Heart left ventricle (tissue), 16 donors: ENCODE measurements at places on chromosomes 7 and 10.

- DNase-seq, result peak; percentile 27
These were observed 740 bp downstream of the ANXA7 start for GRCh38 chr10:73413108-73413527.

DNA sequence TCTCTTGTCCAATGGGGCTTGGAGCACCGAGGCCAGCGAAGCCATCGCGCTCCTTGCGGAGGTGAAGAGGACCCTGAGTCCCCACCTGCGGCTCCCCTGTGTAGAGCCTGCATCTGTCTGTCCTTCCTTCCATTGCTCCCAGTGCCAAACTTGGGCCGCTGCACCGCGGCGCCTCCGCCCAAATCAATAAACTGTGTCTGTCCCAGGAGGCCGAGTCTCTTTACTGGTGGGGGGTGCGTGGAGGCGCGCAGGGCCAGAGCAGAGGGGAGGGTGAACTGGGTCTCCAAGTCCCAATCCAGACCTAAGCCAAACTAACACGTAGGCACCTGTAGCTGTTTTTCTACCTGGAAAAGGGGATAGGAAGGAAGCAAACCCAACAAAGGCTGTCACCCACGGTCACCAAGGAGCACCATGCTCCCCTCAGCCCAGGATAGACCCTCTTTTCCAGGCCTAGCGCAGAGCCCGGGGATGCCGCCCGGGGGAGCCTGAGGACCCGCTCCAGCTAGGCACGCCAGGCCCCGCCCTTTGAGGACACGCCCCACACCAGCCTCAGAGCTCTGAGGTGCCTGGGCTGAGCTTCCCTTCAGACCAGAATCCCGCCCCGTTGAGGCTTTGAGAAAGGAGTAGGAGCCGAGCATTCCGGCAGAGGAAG lies 1.2 kb upstream of the CHAT start:
- no peak for DNase-seq

DNA sequence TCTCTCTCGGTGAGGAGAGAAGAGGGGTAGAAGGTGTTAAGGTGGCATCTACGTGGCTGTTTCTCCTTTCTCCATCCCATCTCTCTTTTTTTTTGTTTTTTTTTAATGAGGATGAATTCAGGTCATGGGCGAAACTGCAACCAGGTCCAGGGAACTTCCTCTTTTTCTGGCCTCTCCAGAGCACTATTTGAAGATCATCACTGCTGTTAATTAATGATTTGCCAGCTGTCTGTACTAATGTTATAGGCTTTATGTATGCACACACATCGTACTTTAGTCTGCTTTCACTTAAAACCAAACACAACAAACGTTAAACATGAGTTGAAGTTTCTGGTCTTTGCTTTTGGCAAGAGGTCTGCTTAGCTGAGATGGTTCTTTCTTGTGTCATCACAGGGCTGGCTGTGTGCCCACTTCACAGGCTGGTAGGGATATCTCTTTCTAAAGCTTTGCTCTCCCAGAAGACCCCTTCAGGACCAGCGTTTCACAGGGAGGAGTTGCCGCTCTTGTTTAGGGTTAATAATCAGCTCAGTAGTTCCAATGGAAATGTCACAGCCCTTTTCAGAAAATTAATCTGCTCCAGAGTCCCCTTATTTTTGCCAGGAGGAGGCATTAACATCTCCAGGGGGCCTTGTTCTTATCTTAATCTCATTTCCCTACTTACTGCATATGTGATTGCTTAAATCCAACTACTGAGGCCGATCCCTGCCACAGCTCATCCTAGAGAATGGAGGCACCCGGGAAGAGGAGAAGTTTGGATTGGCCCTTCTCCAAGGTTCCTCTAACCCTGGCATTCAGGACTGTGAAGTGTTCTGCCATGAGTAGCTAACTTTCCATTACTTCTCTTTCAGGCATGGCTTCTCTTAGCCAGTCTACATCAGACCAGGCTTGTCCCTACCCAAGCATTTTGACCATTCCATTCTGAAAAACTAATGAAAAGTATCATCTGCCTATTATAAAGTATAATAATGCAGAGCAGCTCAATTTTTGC lies 273.9 kb upstream of the NFE2L3 start:
- DNase-seq, result no peak

GRCh38 chr10:79247373-79248137 lies 99.7 kb upstream of the PPIF start:
- no peak for DNase-seq

DNA sequence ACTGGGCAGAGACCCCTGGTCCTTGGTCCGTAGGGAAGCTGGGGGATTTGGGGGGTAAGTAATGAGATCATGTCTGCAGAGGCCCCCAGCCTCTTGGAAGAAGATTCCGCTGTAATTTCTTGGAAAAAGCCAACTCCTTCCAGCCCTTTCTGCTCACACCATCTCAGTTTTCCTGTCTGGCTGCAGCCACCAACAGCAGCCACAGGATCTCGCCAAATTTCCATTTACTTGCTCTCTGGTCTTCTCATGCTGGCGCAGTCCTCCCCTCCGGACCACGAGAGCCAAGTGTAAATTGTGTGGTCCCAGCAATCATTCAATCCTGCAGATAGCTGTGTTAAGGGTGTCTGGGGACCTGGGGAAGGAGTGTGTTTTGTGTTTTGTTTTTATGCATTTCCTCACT lies 49.6 kb downstream of the ASB13 start:
- no peak for DNase-seq

DNA sequence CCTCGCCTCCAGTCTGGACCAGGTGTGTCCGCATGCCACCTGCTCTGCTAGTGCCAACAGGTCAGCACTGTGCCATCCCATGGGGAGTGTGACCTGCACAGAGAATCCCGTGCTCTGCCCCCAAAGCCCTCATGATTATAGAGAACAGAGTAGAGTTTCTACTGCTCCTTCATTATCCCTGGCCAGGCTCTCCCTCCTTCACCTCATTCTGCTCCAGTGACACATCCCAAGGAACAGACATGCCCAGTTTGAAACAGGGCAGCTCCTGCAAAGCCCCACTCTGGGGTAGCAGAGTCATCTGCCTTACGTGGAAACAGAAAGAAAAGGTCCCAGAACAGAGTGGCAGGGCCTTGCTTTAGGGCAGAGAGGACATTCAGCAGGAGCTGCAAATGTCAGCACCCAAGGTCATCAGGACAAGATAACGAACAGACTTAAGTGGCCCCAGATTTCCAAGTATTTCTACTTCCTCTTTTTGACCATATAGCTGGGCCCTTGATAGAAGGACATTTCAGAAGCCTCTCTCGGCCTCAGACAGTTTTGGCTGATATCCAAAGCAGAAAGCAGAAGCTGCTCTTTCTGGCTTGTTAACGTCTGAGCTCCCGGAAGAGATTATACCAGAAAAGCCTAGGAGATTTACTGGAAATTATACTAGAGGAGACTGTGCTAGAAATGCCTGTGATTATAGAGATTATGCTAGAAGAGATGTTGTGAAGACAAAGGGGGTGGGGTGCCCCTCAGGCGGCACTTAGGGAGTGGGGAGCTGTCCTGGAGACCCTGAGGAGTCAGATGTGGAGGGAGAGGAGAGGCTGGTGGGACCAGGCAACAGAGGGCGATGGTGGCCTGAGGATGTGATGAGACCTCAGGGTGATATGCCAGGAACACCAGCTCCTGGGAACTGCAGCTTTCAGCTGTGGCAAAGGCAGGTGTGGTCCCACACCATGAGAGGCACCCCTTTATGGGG lies 12.6 kb downstream of the TMEM176B start:
- DNase-seq, result no peak

- DNase-seq, result peak; percentile 54
These were observed 35.9 kb upstream of the AP5Z1 start for GRCh38 chr7:4739528-4739992.

DNA sequence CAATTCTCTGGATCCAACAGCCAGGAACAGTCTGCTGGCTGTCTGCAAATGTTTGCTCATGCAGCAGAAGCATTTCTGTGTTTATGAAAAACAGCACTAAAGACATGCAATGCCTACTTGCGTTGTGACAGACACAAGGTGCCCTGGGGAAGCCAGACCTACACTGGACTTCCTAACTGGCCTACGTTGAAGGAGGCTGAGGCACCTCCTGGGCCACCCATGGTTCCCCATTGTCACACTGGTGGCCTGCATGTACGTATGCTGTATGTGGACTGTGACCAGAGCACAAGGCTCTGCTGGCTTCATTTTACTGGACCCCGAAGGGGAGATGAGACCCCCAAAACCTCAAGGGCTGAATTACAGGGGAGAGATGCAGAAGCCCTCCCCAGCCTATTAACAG lies 27.7 kb downstream of the PSAP start:
- DNase-seq, result peak; percentile 5

DNA sequence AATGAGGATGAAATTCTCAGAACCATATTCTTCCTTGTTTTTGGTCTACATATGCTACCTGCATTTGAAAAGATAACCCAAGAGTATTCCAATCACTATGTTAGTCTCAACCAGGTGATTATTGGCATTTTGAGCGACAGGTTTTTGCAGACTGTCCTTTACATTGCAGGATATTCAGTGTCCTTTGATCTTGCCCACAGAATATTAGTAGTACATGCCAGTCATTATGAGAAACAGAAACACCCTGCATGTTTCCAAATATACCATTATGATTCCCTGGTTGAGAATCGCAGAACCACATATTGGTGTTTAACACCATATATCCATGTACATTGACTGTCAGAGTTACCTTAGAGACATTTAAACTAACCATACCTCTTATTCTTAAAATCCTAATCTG lies 30.6 kb downstream of the TMEM243 start:
- DNase-seq, result no peak

DNA sequence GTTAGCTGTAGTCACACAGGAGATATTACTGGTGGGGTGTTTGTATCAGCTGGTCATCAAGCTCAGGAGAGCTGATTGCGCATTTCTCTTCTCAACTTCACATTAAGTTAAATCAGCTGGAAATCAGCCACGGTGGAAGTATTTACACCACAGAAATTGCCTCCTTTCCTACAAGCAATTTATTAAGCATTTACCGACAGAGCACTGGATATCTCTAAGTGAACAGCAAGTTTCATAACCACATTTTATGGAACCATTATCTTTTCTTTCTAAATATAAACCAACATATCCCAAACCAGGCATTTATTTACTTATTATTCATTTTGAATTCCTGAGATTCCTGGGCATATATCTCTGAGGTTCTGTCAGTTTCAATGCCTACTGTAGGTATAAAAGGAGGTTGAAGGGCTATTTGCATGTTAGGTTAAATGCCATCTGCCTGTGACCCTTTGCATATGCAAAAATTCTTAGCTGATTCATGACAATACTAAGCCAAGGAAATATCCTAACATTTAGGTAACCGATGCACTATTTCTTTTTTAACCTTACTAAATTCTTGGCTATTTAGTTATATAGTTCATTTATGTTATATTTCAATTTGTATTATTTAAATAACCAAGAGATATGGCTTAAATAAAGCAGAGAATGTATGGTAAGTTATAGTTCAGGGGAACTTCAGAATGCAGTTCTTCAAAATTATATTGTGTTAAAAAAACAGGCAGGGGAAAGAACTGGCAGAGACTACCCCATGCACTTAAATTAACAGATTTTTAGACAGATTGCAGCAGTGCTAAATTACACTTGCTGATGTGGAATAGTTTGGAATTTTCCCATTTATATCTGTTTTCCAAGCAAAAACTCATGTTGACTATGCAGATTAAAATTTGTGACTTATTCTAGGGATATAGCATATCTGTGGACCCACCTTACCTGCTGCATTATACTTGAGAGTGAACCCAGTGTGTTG lies 56.8 kb downstream of the DYNC1I1 start:
- DNase-seq, result no peak

DNA sequence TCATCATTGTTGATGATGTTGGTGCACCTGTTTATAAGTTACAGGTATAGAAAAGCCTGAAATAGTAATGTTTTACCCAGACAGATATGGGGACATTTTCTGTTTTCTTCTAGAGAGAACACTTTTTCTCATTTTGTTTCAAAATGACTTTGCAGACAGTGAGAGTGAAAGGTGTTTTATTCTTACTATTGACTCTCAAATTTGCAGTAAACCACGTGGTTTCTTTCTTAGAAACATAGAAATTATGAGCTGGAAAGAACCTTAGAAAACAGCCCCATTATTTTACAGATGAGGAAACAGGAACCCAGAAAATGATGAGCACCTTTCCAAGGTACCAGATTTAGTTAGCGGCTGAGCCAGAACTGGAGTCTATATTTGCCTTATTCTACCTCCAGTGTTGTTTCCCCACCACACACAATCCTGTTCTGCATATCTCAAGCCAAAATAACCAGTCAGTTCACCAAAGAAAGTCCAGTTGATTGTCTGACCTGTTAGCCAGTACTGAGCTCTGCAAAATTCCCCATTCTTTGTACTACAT lies 138.9 kb upstream of the AHR start:
- no peak for DNase-seq

GRCh38 chr7:34523226-34523918 lies 134.6 kb upstream of the NPSR1 start:
- no peak for DNase-seq

DNA sequence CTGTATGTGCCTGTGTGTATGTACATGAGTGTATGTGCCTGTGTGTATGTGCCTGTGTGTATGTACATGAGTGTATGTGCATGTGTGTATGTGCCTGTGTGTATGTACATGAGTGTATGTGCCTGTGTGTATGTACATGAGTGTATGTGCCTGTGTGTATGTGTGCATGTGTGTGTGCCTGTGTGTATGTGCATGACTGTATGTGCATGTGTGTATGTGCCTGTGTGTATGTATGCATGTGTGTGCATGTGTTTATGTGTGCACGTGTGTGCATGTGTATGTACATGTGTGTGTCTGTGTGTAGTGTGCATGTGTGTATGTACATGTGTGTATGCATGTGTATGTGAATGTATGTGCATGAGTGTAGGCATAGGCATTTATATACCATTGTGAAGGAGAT lies 274.8 kb downstream of the ADARB2 start:
- no peak for DNase-seq

DNA sequence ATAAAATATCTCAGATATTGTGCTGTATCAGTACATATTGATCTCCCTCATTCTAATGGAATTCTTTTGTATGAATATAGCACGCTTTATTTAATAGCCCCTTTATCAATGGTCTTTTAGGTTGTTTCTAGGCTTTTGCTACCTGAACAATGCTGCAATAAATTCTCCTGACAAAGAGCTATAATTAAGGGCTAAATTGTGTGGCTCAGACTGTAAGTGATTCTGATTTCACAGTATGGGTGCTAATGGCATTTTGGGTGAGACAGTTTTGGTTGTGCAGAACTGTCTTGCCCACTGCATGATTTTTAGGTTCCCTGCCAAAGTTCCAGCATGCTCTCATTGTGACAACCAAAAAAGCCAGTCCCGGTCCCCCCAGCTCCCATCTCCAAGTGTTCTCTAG lies 363.2 kb downstream of the REEP3 start:
- no peak for DNase-seq

DNA sequence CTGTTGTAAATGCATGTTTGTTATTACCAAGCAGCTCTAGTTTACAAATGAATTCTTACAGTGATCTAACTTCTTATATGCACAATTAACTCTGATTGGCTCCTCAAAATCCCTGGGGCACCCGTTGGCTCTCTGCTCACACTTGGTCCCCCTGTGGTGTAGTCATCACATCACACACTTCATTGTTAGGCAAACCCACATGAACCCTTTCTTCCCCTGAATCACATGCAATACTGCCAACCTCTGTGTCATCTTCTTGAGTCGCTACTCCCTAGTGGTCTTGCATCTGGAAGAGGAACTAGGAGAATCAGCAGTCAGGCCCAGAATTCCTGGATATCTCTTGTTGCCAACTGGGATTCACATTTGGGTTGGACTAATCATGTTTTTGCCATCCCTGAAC lies 73.1 kb downstream of the CD36 start:
- no peak for DNase-seq

- DNase-seq, result no peak
These were observed 33.2 kb downstream of the CNNM2 start for GRCh38 chr10:102951316-102951715.
